Activated CD8-positive, alpha-beta T cell treated with anti-CD3 and anti-CD28 coated beads for 36 hours (primary cell): ENCODE measurements at places on chromosomes 3 and 15. TPM values are rescaled to one million over a fixed set of nuclear protein-coding genes. Genes with fewer than 3 reads are reported as not detected.

CPN2 gene
- not detected for total RNA-seq

LACTB gene
- 27.3 TPM for total RNA-seq

- DNase-seq = peak; percentile 45
Observed at GRCh38 chr3:150786791-150787190, 23.8 kb upstream of the SIAH2 start.

- DNase-seq = no peak
Observed at GRCh38 chr15:41982133-41982930, 10.0 kb upstream of the EHD4 start.

GRCh38 chr3:162082516-162082915, 585.9 kb downstream of the OTOL1 start:
- DNase-seq = no peak

DNA sequence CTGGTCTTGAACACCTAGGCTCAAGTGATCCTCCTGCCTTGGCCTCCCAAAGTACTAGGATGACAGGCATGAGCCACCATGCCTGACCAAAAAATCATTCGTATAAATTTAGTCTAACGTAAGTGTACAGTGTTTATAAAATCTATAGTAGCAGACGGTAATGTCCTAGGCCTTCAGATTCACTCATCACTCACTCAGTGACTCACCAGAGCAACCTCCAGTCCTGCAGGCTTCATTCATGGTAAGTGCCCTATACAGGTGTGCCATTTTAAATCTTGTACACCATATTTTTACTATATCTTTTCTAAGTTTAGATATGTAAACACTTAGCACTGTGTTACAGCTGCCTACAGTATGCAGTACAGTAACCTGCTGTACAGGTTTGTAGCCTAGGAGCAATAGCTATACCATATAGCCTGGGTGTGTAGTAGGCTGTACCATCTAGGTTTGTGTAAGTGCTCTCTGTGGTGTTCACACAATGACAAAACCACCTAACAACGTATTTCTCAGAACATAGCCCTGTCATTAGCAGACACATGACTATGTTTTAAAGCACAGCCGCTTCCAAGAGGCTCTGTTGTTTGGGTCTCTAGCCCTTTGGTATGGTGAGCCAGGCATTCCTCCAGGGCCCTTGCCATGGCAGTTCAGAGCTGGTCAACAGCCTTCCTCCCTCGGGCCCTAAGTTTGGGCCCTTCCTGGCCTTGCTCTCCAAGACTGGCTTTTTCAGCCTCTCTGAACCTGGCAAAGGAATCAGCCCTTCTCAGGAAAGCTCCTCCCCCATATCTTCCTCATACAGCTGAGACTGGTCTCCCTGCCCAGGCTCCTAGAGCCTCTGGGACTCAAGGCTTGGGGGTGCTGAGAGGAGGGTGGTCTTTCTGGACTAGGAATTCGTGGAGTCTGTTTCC, 1.9 kb upstream of the CCDC9B start:
- no peak for DNase-seq

CFAP20DC gene
- 1.5 TPM for total RNA-seq

- peak; percentile 82 for DNase-seq
Observed at GRCh38 chr3:53160660-53161449, at the start of gene PRKCD. Gene PRKCD (plus strand): TSS chr3:53161209. CDS start chr3:53178423, 17,214 bp downstream.

- no peak for DNase-seq
Observed at GRCh38 chr3:99852851-99853250, 35.2 kb downstream of the CMSS1 start.

PLSCR2 gene
- not detected for total RNA-seq
